ENCODE measurements at places on chromosomes 5 and 9.

DNA sequence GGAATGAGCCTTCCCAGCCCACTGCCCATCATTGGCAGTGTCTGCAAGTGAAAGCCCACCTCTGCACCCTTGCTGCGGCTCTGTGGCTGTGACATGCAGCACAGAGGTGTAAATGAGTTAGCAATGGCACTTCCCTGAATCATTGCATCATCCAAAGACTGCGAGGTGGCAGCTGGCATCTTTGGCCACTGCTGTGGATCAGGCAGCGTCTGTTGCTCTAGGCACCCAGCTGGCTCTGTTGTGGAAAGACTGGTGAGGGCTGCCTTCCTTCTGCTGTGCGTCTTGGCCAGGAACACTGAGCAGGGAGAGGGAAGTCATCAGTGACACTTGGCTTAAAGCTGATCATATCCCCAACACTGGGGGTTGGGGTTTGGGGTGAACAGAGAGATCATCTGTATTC, 64.5 kb downstream of the MFAP3 start:
- H3K27ac ChIP-seq, result no peak overlapping the region
- H3K27me3 ChIP-seq, result no peaks in the 10 kb centered on the region
- no peak overlapping the region for H3K4me3 ChIP-seq
- H3K4me1 ChIP-seq, result no peaks in the 10 kb centered on the region
- DNase-seq, result no peak
- H3K36me3 ChIP-seq, result no peaks in the 10 kb centered on the region

- no peak overlapping the region for H3K4me3 ChIP-seq
- H3K4me1 ChIP-seq, result no peaks in the 10 kb centered on the region
- no peaks in the 10 kb centered on the region for H3K27me3 ChIP-seq
- no peak overlapping the region for H3K27ac ChIP-seq
- H3K36me3 ChIP-seq, result no peaks in the 10 kb centered on the region
Observed at GRCh38 chr9:89879701-89880100, 274.9 kb downstream of the GADD45G start.

GRCh38 chr5:116514421-116514970, 60.1 kb downstream of the SEMA6A start:
- H3K4me1 ChIP-seq, result no peaks in the 10 kb centered on the region
- no peak overlapping the region for H3K27ac ChIP-seq
- no peaks in the 10 kb centered on the region for H3K36me3 ChIP-seq
- no peak for DNase-seq
- no peaks in the 10 kb centered on the region for H3K27me3 ChIP-seq

DNA sequence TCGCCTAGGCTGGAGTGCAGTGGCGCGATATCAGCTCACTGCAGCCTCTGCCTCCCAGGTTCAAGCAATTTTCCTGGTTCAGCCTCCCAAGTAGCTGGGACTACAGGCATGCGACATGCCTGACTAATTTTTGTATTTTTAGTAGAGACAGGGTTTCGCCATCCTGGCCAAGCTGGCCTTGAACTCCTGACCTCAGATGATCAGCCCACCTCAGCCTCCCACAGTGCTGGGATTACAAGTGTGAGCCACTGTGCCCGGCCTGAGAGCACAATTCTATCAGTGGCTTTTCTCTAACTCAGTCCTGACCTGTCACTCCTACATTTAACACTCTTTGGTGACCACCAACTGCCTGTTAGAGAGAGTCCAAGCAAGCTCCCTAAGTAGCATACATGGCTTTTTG, 82.7 kb upstream of the SPOCK1 start:
- no peak overlapping the region for H3K27ac ChIP-seq
- no peaks in the 10 kb centered on the region for H3K27me3 ChIP-seq
- no peak for DNase-seq
- H3K36me3 ChIP-seq, result no peaks in the 10 kb centered on the region
- H3K4me3 ChIP-seq, result no peak overlapping the region

DNA sequence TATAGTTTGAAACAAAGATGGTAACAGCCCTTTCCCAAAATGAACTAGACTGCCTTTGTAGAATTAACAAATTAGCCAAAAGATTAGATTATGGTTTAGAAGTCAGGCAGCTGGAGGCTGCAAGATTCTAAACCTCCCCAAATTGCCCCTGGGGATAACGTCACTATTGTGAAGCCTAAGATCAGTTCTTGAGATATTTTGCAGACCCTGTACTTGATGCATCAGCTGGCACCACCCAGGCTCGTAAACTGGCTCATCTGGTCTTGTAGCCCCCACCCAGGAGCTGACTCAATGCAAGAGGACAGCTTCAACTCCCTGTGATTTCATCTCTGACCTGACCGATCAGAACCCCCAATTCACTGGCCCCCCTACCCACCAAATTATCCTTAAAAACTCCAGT, 4.2 kb upstream of the SOWAHA start:
- H3K4me1 ChIP-seq, result no peaks in the 10 kb centered on the region
- H3K27me3 ChIP-seq, result no peaks in the 10 kb centered on the region
- H3K27ac ChIP-seq, result no peak overlapping the region

GRCh38 chr5:119385536-119386128, 29.8 kb downstream of the TNFAIP8 start:
- no peak overlapping the region for H3K4me3 ChIP-seq
- peaks cover 23% of the 10 kb centered on the region for H3K4me1 ChIP-seq
- no peak for DNase-seq

DNA sequence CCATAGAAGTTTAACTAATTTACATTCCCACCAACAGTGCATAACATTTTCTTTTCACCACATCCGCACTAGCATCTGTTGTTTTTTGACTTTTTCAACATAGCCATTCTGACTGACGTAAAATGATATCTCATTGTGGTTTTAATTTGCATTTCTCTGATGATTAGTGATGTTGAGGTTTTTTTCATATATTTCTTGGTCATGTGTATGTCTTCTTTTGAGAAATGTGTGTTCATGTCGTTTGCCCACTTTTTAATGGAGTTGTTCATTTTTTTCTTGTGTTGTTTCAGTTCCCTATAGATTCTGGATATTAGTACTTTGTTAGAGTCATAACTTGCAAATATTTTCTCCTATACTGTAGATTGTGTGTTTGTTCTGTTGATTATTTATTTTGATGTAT, 163.4 kb downstream of the FER start:
- no peak overlapping the region for H3K27ac ChIP-seq
- no peaks in the 10 kb centered on the region for H3K36me3 ChIP-seq
- H3K4me1 ChIP-seq, result no peaks in the 10 kb centered on the region
- DNase-seq, result no peak
- no peak overlapping the region for H3K4me3 ChIP-seq

DNA sequence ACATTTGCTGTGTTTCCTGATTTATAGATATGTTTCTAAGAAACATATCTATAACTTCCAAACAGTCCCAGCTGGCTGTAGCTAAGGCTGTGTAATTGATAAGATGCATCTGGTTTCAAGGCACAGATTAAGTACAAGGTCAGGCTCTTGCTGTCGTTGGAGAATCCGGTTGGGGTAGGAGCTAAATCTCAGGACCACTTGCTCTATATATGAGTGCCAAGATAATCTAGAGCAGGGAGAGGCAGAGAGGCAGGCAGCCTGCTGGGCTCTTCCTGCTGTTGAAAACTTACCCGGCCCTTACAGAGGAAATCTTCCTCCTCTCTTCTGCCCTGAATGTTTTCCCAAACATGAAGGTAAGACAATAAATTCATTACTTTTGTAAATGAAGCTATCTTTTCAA, at the start of gene C7:
Gene C7, plus strand, starts transcription at position 234 of the 400 bp plus-strand sequence. Its CDS starts 114 bp downstream, at position 348.
- no peak for DNase-seq
- no peaks in the 10 kb centered on the region for H3K27me3 ChIP-seq
- H3K36me3 ChIP-seq, result no peaks in the 10 kb centered on the region
- H3K27ac ChIP-seq, result no peak within 1 kb of the TSS
- H3K4me1 ChIP-seq, result no peaks in the 10 kb centered on the region

DNA sequence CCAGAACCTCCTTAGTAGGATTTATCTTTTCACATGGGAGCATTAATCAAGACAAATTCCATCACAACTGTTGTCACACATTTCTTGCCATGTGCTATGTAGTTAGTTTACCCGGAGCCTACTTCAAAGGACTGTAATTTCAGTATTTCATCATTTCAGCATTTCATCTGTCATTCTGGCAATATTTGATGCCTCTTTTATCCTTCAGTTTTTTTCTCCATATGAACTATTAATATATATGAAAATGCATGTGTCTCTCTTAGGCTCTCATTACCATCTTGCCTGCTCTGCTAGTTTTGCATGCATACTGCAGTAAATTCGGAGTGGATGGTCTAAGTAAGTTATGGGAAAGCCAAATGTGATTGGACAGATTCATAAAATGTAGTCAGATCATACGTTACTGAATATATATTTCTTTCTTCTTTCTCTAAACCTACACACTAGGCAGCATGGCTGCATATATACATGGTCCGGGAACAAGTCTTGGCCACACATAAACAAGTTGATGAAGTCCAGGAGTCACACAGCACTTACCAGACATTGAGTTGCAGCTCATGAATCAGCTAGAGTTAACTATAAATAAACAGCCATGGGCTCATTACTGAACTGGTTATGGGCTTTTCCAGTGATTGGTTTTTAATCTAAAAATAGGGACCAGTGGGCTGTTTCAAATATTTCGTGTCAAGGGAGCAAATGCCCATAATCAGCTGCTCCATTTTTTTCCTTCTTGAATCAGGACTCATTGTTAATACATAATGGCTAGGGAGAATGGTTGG, 46.6 kb downstream of the SPATA31D1 start:
- H3K36me3 ChIP-seq, result no peaks in the 10 kb centered on the region
- DNase-seq, result no peak
- no peak overlapping the region for H3K4me3 ChIP-seq
- no peaks in the 10 kb centered on the region for H3K4me1 ChIP-seq
- no peaks in the 10 kb centered on the region for H3K27me3 ChIP-seq
- H3K27ac ChIP-seq, result no peak overlapping the region

DNA sequence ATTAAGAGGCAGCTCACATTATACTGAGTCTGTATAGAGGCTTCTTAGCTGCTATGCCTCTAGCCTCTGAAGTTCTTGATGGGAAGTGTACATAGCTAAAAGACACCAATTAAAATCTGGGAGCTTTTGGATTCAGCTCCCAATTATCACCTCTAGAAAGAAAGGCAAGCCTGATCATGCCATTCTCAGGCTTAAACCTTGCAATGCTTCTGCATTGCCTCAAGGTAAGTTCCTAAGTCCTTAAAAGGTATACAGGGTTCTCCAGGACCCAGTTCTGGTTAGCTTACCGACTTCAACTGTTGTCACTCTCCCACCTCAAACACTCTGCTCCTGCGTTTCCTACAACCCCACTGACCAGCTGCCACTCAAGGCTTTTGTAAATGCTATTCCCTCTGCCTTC, 17.5 kb upstream of the CCL28 start:
- H3K36me3 ChIP-seq, result no peaks in the 10 kb centered on the region
- H3K4me3 ChIP-seq, result no peak overlapping the region

DNA sequence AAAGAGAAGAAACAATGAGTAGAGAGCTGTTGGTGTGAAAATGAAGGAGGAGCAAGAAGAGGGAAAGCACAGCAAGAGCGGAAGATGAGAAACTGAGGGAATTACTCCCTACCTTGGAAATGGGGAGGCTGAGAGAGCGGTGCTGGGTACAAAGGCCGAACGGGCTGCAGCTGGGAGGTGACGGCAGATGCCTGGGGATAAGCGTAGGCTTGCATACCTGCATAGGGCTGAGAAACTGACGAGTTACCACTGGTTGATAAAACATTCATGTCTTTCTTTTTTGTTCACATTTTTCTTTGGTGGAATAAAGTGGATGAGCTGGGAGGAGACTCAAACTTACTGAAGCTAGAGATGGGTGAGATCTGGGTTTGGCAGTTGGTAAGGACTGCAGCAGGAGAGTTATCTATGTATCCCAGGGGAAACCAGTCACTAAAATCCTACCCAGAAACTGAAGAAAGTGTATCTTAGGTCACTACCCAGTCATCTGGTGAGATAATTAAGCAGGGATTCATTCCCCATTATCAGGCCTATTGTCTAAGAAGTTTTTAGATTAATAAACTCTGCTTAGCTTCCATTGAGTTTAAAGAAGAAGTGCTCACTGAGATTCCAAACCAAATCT, 34.8 kb downstream of the FKBP15 start:
- H3K27me3 ChIP-seq, result no peaks in the 10 kb centered on the region
- no peak overlapping the region for H3K4me3 ChIP-seq
- H3K27ac ChIP-seq, result no peak overlapping the region
- no peak for DNase-seq

DNA sequence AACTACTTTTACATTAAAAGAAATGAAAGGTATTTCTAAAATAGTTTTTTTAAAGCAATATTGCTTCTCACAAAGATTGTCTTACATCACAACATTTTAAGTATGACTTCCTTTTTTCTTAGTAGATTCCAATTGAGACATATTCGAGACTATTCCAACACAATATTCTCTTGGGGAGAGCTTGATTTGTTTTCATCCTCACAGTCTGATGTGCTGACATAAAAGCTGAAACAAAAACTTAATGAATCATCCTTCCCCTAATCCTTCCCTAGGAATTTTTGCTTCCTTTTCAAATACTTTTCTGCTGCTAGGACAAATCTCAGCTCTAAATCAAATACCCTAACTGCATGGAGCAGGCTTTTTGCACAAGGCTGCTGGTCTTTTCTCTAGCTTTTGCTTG, 245.8 kb upstream of the MAP3K1 start:
- no peak for DNase-seq
- H3K36me3 ChIP-seq, result no peaks in the 10 kb centered on the region
- H3K4me3 ChIP-seq, result no peak overlapping the region
- no peak overlapping the region for H3K27ac ChIP-seq

GRCh38 chr5:77255617-77256016, 45.1 kb downstream of the PDE8B start:
- no peak overlapping the region for H3K4me3 ChIP-seq
- H3K27me3 ChIP-seq, result no peaks in the 10 kb centered on the region
- no peaks in the 10 kb centered on the region for H3K4me1 ChIP-seq
- H3K27ac ChIP-seq, result no peak overlapping the region

GRCh38 chr9:21815643-21816042, 13.2 kb downstream of the MTAP start:
- no peak overlapping the region for H3K4me3 ChIP-seq
- peaks cover 5% of the 10 kb centered on the region for H3K36me3 ChIP-seq
- DNase-seq, result no peak
- H3K4me1 ChIP-seq, result peaks cover 6% of the 10 kb centered on the region

- H3K27ac ChIP-seq, result no peak overlapping the region
- no peaks in the 10 kb centered on the region for H3K4me1 ChIP-seq
- no peaks in the 10 kb centered on the region for H3K27me3 ChIP-seq
- no peak for DNase-seq
Observed at GRCh38 chr5:16980983-16981382, 44.9 kb upstream of the MYO10 start.

- H3K27me3 ChIP-seq, result no peaks in the 10 kb centered on the region
- no peaks in the 10 kb centered on the region for H3K36me3 ChIP-seq
- no peak for DNase-seq
- H3K27ac ChIP-seq, result no peak overlapping the region
Observed at GRCh38 chr5:2511126-2511525, 240.4 kb downstream of the IRX2 start.

DNA sequence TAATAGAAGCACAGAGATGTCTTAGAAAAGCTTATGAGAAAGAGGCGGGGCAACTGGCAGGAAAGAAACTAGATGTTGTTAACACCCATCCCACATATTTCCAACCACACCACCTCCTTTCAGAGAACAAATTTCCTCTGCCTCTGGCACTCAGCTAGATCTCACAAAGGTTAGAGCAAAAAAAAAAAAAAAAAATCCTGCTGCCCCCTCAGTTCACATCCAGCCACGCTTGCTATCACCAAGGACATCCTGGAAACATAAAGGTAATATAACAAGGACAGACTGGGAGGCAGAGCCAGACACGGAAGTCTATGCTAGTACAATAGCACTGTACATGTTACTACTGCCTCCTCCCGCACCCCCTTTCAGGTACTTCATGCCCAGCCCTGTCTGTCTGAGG, 238.0 kb upstream of the PTGER4 start:
- peak overlapping the region; percentile 20 for H3K27ac ChIP-seq
- no peaks in the 10 kb centered on the region for H3K27me3 ChIP-seq
- H3K4me3 ChIP-seq, result no peak overlapping the region
- peaks cover 18% of the 10 kb centered on the region for H3K4me1 ChIP-seq
- H3K36me3 ChIP-seq, result no peaks in the 10 kb centered on the region

Measured in MM.1S (cell line).